ENCODE measurements at places on chromosomes 4 and X. TPM values are rescaled to one million over a fixed set of nuclear protein-coding genes. Genes with fewer than 3 reads are reported as not detected.

GDPD2 gene
- not detected for total RNA-seq

FHIP1A gene
- 0.88 TPM for total RNA-seq

TCP11X2 gene
- total RNA-seq: not detected

SRPX2 gene
- total RNA-seq: 34.5 TPM

RAB41 gene
- not detected for total RNA-seq

DUSP21 gene
- total RNA-seq: not detected

GABRA4 gene
- total RNA-seq: not detected

SPANXN3 gene
- total RNA-seq: not detected

RENBP gene
- total RNA-seq: 11.4 TPM

PHKA1 gene
- total RNA-seq: 7.9 TPM

PAGE2 gene
- total RNA-seq: not detected

PUDP gene
- 13.1 TPM for total RNA-seq

EXOC1L gene
- not detected for total RNA-seq

CPE gene
- total RNA-seq: 383 TPM

F8A2 gene
- total RNA-seq: not detected
